ENCODE measurements at places on chromosomes 16 and 17.

GRCh38 chr16:23175651-23176050, 6.9 kb upstream of the SCNN1G start:
- no peak for DNase-seq

DNA sequence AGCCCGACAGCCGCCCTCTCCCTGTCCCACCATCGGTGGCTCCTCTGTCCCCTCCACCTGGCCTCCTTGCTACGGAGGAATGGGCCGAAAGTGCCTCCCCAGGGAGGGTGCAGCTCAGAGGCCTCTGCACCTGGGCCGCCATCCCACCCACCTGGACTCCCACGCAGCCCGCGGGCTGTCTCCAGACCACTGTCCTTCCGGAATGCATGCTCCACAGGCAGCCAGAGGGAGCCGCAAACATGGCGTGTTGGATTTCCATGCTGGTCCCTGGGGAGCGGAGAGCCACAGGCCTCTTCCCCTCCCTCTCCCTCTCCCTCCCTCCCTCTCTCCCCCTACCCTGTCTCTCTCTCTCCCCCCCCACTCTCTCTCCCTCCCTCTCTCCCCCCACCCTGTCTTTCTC, 3.0 kb downstream of the SSTR5 start:
- no peak for DNase-seq

DNA sequence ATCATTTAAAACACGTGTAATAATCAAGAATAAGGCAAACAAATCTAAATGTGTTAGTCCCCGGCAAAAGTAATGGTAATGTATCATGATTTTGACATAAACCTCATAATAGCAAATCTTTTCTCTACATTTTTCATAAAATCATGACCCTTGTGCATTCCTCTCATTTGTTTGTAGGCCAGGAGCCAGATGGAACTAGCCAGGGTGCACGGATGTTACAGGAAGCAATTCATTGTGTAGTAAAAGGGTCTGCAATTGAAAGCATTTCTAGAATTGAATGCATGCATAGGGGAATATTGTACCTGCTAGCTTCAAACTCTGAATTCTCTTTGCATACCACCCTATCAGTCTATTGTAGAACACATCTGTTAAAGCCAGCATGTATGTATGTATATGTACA, 66.6 kb downstream of the CNTNAP4 start:
- DNase-seq, result no peak

DNA sequence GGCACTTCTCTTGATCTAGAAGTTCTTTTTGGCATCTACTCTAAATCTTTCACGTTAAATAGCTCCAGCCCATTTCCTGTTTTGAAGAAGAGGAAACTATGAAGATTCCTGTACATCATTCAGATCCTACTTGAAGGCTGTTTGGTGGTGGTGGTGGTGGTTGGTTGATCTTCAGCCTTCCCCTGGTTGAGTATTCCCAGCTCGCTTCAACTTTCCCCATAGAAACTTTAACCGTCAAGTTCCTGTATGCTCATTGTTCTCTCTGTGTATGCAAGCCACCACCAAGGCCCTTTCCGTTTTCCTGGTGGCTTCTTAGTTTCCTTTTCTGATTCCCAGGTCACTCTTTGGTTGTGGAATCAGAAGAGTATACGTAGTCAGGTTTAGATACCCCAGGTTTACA, 3.3 kb downstream of the LRRC46 start:
- DNase-seq, result no peak

- DNase-seq, result no peak
Observed at GRCh38 chr16:424033-424622, 1.3 kb upstream of the RAB11FIP3 start.

- DNase-seq, result no peak
Observed at GRCh38 chr17:46869975-46870803, 18.8 kb downstream of the WNT9B start.

Data from stimulated activated CD4-positive, alpha-beta T cell treated with anti-CD3 and anti-CD28 coated beads, TNF-alpha, amount 100 ng/mL, for 1 hour (primary cell).